Bronchial epithelial cell (primary cell): ENCODE measurements at places on chromosomes 12 and 14.
A peak's percentile ranks its signal among the peaks of the same experiment; 100 is the strongest.

DNA sequence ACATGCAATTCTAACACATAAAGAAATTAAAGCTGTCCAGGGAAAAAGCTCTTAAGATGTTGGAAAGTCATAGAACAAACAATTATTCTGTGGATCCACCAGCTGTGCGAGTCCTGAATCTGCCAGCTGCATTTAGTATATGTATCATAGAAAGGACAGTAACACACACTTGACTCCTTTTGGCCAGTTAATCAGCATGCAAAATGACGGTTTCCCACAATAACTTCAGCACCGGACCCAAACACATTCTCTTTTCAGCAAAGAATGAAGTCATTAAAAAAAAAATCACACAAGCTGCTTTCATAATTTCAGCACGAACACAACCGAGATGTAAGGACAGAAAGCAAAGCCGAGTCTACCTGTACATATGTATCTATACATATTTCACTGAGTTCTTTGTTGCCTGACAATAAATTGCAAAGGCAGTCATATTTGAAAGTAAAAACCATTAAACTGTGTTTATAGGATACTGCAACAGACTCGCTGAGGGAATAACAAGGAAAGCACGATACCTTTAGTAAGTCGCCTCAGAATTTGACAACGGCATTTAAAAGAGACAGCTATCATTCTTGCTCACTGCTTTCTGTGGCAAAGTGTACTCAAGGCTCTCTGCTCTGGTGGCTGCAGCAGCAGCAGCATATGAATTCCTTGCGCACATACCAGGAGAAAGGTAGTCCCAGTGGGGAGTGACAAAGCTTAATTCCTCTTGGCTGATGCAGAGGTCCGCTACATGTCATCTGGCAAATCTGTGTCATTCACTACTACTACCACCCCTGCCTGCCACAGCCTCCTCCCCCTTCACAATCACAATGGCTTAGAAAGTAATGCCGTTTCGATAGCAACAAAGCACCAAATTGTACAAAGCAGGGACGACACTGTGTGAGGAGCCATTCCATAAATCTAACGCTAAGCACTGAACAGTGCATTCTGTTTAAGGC, at the start of gene GRIP1:
TSS of gene GRIP1 (minus strand) at position 739 of the 938 bp plus-strand sequence. CDS start at position 567, 172 bp downstream.
- peak; percentile 13 for DNase-seq

DNA sequence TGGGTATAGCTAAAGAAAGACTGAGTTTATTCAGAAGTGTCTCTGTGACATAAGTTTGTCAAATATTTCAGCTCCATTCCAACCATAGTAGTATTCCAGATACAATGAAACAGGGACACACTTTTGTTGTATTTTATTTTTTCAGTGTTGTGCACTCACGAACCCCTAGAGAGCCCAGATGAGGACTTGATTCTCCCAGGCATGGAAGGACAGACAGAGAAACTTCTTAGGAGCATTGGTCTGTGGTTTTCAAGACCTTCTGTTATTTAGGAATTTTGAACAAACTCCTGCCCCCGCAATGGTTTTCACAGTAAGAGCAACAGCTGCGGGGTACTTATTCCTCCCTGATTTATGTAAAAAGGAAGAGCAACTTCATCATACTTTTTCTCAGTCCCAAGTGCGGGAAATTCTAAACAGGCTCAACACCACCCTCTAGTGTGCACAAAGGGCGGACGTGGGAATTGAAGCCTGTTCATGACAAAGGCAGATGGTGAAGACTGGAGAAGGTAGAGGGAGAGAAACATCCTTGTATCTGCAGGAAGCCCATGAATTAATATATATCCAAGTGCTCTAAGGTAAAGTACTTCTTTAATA, 147.6 kb downstream of the PAH start:
- DNase-seq, result peak; percentile 43

GRCh38 chr12:6374786-6375160, 590 bp downstream of the SCNN1A start:
- DNase-seq, result no peak

DNA sequence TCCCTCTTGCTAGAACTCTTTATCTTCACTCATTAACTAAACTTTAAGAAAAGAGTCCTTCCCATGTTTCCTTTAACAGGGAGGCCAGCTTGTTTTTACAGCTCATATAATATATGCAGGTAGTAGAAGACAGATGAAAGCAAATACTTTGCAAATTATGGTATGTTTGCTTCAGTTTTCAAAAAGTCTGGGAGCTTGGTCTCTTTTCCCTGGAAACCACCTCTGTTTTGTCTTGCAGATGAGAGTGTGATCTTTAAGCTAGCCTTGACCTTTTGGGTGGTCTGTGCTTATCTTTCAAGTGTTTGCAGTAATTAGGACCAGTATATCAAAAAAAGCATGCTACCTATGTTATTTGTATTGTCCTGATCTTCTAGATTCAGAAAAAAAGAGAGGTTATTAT, 62.7 kb downstream of the ERC1 start:
- no peak for DNase-seq

GRCh38 chr14:102544747-102545460, 35.3 kb upstream of the ANKRD9 start:
- DNase-seq, result no peak

DNA sequence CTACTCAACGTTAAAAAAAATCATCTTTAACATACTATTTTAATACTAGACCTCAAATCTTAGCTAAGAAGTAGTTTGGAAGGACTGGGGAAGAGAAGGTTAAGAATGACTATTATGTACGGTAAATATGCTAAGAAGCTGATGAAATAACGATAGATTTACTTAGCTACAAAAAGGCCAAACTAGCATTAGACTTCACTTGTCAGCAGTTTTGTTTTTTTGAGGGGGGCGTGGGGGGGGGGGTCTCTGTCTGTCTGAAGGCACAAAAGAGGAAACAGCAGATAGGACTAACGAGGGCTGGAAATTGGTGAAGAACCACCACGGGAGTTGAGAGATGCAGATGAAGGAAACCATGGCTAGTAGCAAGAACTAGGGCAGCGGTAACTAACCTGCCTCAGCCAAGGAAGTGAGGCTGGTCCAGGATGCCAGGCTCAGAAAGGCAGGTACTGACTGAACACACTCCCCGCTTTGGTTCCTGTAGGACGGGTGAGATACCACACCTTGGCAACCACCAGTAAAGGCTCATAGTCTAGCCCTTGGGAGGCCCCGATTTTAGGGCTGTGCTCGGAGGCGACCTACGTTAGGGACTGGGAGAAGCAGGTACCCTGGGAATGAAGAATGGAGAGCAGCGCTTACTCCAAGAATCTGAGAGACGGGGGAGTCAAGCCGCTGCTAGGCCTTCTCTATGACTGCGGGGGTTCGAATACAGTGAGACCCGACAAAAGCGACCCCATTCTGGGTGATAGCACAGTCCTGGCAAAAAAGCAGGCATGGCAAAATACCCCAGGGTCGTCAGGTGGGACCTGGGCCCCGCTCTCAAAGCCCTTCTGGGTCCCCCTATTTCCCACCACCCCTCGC, 675 bp downstream of the NEDD8 start:
- peak; percentile 30 for DNase-seq

GRCh38 chr14:105912641-105913180, 386.3 kb downstream of the TMEM121 start:
- no peak for DNase-seq

GRCh38 chr12:125228519-125229260, 163.5 kb downstream of the AACS start:
- DNase-seq, result no peak

DNA sequence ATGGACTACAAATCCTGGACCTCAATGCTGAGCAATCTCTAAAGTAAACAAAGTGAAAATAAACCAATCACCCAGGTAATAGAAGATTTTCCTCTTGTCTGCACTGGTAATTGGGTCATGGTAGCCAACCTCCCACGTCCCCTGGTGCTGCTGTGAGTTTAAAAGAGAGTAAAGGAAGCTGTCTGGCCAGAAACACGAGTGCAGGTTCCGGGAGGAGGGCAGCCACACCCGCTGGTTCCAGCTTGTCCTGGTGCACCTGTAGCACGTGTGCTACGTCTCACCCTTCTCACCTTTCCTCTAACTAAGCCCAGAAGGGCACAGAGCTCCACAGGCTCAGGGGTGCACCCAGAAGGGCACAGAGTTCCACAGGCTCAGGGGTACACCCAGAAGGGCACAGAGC, 5.4 kb downstream of the CRACR2A start:
- no peak for DNase-seq

- DNase-seq, result peak; percentile 54
Measured at GRCh38 chr14:51533872-51534553, 117.7 kb upstream of the FRMD6 start.

- DNase-seq, result peak; percentile 64
Measured at GRCh38 chr12:47837190-47838171, 17.8 kb upstream of the HDAC7 start.

DNA sequence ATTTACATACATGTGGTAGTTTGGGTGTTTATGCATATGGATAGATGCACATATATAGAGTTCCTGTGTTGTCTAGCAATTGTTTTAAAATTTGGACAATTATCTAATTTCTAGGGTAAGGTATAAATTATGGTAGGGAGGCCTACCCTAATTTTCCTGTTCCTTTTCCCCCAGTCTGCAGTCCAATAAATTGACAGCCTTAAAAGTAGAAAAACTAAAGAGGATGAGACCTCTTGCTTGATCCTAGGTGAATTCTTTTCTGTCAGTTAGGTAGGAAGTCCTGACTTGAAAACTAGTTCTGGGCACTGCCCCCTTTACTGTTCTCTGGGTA, 2.1 kb upstream of the CDKN1B start:
- DNase-seq, result peak; percentile 7

DNA sequence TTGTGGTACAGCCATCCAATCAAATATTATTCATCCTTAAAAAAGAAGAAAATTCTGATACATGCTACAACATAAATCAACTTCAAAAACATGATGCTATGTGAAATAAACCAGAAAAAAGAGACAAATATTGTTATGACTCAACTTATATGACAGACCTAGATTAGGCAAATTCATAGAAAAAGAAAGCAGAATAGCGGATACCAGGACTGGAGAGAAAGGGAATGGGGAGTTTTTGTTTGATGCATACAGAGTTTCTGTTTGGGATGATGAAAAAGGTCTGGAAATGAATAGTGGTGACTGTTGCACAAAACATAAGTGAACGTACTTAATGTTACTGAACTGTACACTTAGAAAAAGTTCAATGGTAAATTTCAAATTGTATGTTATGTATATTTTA, 82.3 kb downstream of the SPPL3 start:
- no peak for DNase-seq

DNA sequence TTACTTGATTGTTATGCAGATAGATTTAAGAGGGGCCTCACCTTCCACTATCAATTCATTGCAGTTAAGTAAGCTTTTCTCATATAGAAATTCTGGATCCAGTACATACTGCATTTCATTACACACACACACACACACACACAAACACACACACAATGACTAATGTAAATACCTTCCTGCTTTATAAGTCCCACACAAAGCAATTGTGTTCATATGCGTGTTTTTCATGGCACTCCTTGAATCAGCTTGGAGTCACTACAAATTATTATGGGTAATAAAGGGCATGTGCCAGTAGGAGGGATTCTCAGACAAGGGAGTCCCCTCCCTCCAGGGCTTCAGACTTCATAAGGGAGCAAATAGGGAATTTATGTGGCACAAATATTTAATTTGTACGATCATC, 4.5 kb downstream of the MIPOL1 start:
- DNase-seq, result peak; percentile 74

- DNase-seq, result peak; percentile 13
Measured at GRCh38 chr12:68538726-68539614, 71.7 kb upstream of the RAP1B start.

DNA sequence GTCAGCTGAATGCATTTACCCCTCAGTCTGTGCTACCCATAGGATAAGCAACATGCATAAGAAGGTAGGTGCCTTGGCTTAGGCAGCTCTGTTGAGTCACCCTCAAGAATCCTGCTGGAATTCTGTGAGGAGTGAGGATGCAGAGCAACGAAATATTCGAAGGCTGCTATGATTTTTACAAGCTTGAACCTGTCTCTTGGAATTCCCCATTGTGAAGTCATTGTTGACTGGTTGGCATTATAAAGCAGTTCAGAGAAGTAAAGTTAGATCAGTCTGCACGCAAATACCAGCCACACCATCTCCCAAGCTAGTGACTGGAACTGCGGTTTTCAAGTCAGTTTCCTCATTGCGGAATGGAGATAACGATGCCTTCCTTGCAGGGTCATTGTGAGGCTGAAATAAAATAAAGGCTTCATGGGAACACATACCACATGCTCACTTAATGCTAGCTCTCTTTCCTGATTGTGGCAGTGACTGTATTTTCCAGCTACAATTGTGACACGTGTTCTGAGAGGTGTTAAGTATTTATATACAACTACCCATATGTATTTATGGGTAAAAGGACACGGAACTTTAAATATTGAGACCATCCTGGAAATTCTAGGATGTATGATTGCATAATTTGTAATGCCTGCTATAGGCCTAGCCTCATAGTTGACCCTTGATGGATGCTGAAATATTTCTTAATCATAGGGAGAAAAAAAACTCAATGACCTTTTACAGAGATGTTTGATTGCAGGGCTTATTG, 96.7 kb downstream of the ETV6 start:
- DNase-seq, result peak; percentile 100

- no peak for DNase-seq
Measured at GRCh38 chr12:51821440-51822260, 26.9 kb downstream of the FIGNL2 start.

- peak; percentile 86 for DNase-seq
Measured at GRCh38 chr12:52171950-52172512, 19.8 kb downstream of the KRT80 start.

- DNase-seq, result no peak
Measured at GRCh38 chr12:27931390-27931789, 41.1 kb downstream of the PTHLH start.

DNA sequence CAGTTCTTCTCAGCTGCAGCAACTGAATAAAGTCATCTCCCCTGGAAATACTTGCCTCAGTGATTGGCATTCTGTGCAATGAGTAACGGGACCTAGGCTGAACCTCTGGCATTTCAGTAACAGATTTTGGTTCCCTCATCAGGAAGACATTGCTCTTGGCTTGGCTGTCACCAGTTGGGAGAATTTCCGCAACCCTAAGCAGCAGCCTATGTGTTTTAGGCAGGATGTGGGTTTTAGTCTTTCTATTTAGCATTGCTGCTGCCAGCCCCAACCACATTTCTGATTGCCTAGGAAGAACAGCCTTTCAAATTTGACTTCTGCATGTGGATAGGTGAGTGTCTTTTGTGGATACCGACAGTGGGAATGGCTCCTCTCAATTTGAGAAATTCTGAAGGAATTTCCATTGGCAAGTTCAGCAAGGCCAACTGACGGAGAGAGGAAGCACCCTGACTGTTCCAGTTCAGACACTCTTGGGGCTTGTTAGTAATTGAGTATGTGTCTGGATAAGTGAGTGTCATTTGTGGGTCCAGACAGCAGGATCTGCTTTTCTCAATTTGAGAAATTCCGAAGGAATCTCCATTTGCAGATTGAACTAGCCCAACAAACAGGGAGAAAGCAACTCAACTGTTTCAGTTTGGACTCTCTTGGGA, 19.0 kb upstream of the CLEC2A start:
- no peak for DNase-seq
